ENCODE measurements at places on chromosomes 13 and 19. TPM values are rescaled to one million over a fixed set of nuclear protein-coding genes. Genes with fewer than 3 reads are reported as not detected.

- DNase-seq = no peak
Measured at GRCh38 chr13:90675129-90675528, 672.4 kb upstream of the MIR17HG start.

Gene IGLON5
- total RNA-seq = 1.1 TPM

- DNase-seq = peak; percentile 77
Measured at GRCh38 chr19:49017666-49018351, 918 bp upstream of the LHB start.

DNA sequence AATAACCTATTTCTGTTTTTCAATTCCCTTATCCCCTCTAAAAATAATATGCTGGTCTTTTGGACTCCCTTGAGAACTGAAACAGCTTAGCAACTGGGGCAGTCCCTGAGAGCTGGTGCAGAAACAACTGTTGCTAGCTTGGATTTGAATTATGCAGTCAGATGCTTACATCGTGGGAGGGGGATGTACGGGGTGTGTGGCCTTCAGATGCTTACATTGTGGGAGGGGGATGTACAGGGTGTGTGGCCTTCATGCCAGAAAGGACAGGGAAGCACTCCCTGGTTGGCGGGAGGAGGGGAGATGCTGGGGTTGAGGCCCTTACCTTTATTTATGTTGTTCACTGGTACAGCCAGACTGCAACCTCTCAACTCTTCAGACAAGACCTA lies 25.6 kb downstream of the LRCH1 start:
- peak; percentile 19 for DNase-seq

- DNase-seq = no peak
Measured at GRCh38 chr13:35992964-35993363, 138.2 kb downstream of the DCLK1 start.

Gene KLF12
- total RNA-seq = 42.1 TPM

GRCh38 chr13:111095031-111095840 lies 19.9 kb upstream of the ARHGEF7 start:
- DNase-seq = no peak

DNA sequence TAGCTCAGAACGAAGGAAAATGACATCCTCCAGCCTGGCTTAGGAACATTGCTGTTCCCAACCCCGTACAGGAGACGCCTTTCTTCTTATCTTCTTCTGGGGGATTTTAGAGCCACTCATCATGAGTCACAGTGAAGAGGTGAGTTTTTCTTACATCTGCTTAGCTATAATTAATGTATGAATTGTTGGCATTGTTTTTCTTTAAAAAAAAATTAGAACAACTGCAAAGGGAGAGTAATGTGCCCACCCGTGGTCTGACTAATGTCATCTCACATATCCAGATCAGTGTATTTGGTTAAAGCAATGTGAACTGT lies 310.6 kb upstream of the TSHZ3 start:
- DNase-seq = no peak

Gene ZNF570
- total RNA-seq = 7.7 TPM

DNA sequence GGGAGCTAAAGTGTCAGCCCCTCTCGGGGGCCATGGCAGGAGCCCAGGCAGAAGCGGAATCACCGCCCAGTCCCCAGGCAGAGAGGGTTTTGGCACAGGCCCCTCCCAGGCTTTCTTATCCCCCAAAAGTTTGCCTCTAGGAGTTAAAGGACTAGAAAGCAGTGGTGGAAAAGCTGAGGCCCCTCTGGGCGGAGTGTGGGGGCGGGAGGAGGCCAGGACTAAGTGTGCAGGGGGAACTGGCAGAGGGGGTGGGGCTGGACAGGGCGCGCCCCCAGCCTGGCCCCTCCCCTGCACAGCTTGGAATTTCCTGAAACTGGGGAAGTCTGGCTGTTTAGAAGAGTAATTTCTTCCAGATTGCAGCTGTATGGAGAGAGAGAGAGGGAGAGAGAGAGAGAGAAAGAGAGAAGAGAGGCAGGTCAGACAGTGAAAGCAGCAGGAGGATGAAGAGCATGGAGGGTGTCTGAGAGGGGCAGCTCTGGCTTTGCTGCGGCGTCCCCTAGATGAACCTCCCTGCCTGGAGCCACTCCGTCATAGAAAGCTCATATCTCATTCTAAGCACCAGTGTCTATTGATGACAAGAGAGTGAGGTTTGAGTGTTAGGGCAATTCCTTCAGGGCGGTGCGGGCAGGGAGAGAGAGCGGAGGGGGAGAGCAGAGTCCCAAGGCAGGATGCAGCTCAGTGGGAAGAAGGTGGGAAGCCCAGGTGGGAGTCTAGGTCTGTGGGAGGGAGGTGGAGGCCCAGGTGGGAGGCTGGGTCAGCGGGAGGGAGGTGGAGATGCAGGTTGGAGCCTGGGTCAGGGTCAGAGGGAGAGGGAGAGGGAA lies at the start of gene CDC42EP5:
Gene CDC42EP5, minus strand, starts transcription at position 226 of the 821 bp plus-strand sequence. CDS start 7,749 bp downstream, outside the sequence.
- no peak for DNase-seq

GRCh38 chr13:112818040-112818697 lies 128.3 kb downstream of the ATP11A start:
- no peak for DNase-seq

DNA sequence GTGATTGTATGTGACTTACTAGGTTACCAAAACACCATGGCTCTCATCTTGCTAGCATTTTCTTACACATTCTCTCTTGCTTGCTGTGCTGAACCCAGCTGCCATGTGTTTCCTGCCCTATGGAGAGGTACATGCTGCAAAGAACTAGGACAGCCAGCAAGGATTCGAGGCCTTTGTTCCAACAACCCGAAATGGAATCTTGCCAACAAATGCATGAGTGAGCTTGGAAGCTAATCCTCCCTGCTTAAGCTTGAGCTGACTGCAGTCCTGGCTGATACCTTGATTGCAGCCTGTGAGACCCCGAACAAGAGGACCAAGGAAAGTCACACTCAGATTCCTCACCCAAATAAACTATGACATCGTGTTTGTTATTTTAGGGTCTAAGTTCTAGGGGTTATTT lies 651.2 kb downstream of the SLITRK6 start:
- DNase-seq = no peak

DNA sequence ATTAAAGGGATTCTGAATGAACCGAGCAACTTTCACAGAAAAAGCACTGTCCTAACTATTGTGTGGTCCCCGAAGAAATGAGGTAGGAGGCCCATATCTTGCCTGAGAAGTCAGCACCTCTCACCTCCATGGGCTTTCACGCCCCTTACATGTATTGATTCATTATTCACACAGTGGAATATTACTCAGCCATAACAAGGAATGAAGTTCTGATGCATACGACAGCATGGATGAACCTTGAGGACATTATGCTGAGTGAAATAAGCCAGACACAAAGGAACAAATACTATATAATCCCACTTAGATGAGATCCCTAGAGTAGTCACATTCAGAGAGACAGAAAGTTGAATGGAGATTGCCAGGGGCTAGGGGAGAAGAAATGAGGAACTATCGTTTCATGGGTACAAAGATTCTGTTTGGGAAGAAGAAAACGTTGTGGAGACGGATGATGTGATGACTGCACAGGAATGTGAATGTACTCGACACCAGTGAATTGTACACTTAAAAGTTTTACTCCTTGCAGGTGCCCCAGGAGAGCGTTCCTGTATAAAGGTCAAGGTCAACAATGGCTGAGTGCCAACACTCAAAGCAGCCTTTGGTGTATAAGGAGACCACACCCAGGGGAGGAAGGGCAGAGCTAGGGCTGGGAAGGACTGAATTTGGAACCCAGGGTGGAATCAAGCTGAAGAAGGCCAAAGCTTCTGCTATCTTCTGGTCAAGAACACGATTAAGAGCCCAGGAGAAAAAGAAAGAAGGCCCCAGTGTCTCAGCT lies 22.5 kb downstream of the ZIC5 start:
- no peak for DNase-seq

GRCh38 chr19:56477429-56478338 lies 539 bp upstream of the ZNF667 start:
- DNase-seq = peak; percentile 76

Measured in activated T-cell treated with anti-CD3 and anti-CD28 coated beads, Interleukin-2, amount 50 U/mL, for 72 hours (primary cell).